Muscle of leg (tissue), 16 donors: ENCODE measurements at places on chromosomes 3 and 15. TPM values are rescaled to one million over a fixed set of nuclear protein-coding genes. Genes with fewer than 3 reads are reported as not detected.

GRCh38 chr3:158953131-158953530 is 151.3 kb downstream of the MFSD1 start:
- no peaks in the 10 kb centered on the region for H3K4me1 ChIP-seq
- H3K27ac ChIP-seq: no peak overlapping the region
- H3K27me3 ChIP-seq: no peaks in the 10 kb centered on the region
- DNase-seq: no peak

GRCh38 chr3:127789990-127790881 is 32.1 kb downstream of the MGLL start:
- no peaks in the 10 kb centered on the region for H3K36me3 ChIP-seq
- DNase-seq: no peak
- H3K4me1 ChIP-seq: peaks cover 66% of the 10 kb centered on the region
- no peak overlapping the region for H3K27ac ChIP-seq

DNA sequence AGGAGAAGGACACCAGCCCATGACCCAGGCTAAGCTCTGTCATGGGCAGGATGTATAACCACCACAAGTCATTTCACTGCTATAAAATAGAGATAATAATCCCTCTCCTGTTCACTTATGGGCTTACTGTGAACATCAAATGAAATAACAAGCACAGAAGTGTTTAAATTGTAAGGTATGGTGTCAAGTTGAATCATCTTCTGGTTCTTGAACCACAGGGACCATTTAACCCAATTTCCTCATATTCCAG is 44.3 kb upstream of the TLE3 start:
- DNase-seq: no peak
- H3K27ac ChIP-seq: no peak overlapping the region
- peaks cover 23% of the 10 kb centered on the region for H3K27me3 ChIP-seq
- H3K4me1 ChIP-seq: peaks cover 22% of the 10 kb centered on the region

GRCh38 chr3:47802734-47803479 is at the start of gene DHX30:
Gene DHX30, plus strand, starts transcription at chr3:47803138. Its CDS starts 7,546 bp downstream, at chr3:47810684.
- no peaks in the 10 kb centered on the region for H3K27me3 ChIP-seq
- peak within 1 kb of the TSS; percentile 88 for H3K4me3 ChIP-seq
- peak within 1 kb of the TSS; percentile 97 for H3K27ac ChIP-seq
- H3K36me3 ChIP-seq: peaks cover 19% of the 10 kb centered on the region

GRCh38 chr3:15601046-15601398 is 347 bp downstream of the HACL1 start:
- DNase-seq: no peak
- no peaks in the 10 kb centered on the region for H3K27me3 ChIP-seq
- peaks cover 9% of the 10 kb centered on the region for H3K4me1 ChIP-seq

- DNase-seq: peak; percentile 10
- H3K4me3 ChIP-seq: no peak overlapping the region
- H3K36me3 ChIP-seq: no peaks in the 10 kb centered on the region
- H3K4me1 ChIP-seq: no peaks in the 10 kb centered on the region
Measured at GRCh38 chr3:115272036-115272824, 125.1 kb upstream of the ZBTB20 start.

- DNase-seq: no peak
- no peaks in the 10 kb centered on the region for H3K36me3 ChIP-seq
- H3K4me3 ChIP-seq: no peak overlapping the region
- H3K27me3 ChIP-seq: no peaks in the 10 kb centered on the region
- peaks cover 2% of the 10 kb centered on the region for H3K4me1 ChIP-seq
Measured at GRCh38 chr3:27507515-27508266, 23.5 kb upstream of the SLC4A7 start.

DNA sequence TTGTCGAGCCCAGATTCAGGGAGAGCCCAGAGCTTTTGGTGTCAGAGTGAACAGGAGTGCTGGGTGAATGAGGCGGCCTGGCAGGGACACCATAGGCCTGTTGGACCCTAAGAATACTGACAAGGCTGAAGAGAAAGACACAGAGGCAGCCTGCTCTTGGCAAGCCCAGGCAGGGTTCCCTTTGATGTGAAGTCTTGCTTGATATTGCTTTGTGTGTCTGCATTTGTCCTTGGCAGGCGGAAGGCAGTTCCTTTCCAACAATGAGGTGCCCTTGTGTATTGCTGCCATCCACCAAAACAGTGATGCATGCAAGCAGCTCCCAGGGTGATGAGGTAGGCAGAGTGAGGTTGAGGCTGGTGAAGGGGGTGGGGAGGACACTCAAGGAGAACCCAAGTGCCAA is 152.7 kb upstream of the TSC22D2 start:
- no peaks in the 10 kb centered on the region for H3K36me3 ChIP-seq
- peak; percentile 46 for DNase-seq
- no peak overlapping the region for H3K27ac ChIP-seq

DNA sequence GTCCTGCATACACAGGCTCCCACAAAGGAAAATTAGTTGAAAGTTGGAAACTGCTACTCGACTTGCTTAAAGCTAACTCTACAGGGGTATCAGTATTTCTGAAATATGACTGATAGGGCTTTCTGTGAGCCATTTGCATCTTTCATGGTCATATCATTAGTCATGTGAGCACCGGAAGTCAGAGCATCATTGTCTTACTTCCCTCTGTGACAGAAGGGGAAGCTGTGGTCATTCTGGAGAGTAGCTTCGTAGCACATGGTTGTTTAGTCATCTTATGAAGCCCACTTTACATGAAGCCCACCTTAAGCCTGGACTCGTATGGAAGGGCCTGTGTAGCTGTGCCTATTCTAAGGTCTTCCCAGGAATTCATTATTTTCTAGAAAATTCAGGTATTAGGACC is 69.0 kb downstream of the COL6A5 start:
- no peak overlapping the region for H3K4me3 ChIP-seq
- no peaks in the 10 kb centered on the region for H3K36me3 ChIP-seq
- no peak overlapping the region for H3K27ac ChIP-seq
- DNase-seq: no peak
- H3K27me3 ChIP-seq: no peaks in the 10 kb centered on the region

- no peak overlapping the region for H3K27ac ChIP-seq
- DNase-seq: no peak
- peaks cover 4% of the 10 kb centered on the region for H3K4me1 ChIP-seq
- no peaks in the 10 kb centered on the region for H3K27me3 ChIP-seq
- H3K4me3 ChIP-seq: no peak overlapping the region
Measured at GRCh38 chr3:46096781-46097180, 69.5 kb upstream of the XCR1 start.

DNA sequence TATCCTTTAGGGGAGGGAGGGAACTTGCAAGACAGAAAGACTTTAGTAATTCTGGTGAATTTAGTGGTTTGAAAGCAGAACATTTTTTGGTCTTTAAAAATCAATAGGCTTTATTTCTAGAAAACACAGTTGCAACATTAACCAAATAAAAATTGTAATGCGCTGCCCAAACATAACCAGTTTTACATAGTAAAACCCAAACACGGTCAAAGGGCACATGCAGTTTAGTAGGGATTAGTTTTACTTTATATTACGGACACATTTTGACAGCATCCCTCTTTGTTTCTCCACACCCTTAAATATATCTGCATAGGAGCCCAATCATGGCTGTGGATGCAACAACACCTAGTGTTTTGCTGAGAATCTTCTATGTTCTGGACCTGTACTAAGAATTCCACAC is 156.7 kb downstream of the NR2F2 start:
- DNase-seq: no peak
- H3K27ac ChIP-seq: no peak overlapping the region
- no peaks in the 10 kb centered on the region for H3K36me3 ChIP-seq

GRCh38 chr15:40232625-40233070 is 6.2 kb upstream of the PAK6 start:
- DNase-seq: peak; percentile 31
- H3K27ac ChIP-seq: no peak overlapping the region
- H3K36me3 ChIP-seq: peaks cover 6% of the 10 kb centered on the region
- no peaks in the 10 kb centered on the region for H3K27me3 ChIP-seq
- no peak overlapping the region for H3K4me3 ChIP-seq

- H3K36me3 ChIP-seq: no peaks in the 10 kb centered on the region
- H3K27me3 ChIP-seq: peaks cover 13% of the 10 kb centered on the region
- DNase-seq: peak; percentile 85
- no peak overlapping the region for H3K27ac ChIP-seq
Measured at GRCh38 chr15:74950078-74950908, 6.3 kb downstream of the RPP25 start.

GRCh38 chr15:76340198-76340802 is 3.7 kb downstream of the ISL2 start:
- no peaks in the 10 kb centered on the region for H3K36me3 ChIP-seq
- DNase-seq: peak; percentile 67
- H3K27ac ChIP-seq: no peak overlapping the region
- peak overlapping the region; percentile 22 for H3K4me3 ChIP-seq

- H3K27ac ChIP-seq: no peak overlapping the region
- no peak overlapping the region for H3K4me3 ChIP-seq
- H3K27me3 ChIP-seq: no peaks in the 10 kb centered on the region
- DNase-seq: no peak
- H3K36me3 ChIP-seq: no peaks in the 10 kb centered on the region
Measured at GRCh38 chr15:63474810-63475316, 29.5 kb upstream of the USP3 start.

DNA sequence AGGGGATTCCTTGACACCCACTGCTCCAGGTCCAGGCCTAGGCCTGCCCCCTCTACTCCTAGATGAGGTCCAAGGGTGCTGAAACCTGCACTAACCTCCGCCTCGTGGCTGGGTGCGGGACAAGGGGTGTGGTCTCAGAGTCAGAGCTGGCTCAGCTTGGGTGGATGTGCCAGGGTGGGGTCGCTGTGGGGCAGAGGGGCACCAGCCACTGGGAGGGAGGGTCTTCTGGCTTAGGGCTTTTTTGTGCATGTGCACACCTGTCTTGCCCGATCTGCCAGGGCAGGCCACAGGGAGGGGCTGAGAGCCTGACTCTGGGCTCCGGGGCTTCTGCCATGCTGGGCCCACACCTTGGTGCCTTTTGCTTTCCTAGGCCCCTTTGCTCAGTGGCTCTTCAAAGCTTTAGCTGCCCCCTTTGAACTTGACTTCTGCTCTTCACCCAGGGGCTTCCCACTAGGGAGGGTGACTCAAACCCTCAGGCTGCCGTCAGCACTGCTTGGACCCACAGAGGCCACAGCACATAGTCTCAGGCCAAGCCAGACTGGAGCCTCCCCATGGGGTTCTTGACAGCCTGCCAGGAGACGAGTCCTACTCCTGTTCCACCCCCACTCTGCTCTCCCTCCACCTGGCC is 73.0 kb downstream of the KLF13 start:
- no peak overlapping the region for H3K4me3 ChIP-seq
- H3K36me3 ChIP-seq: no peaks in the 10 kb centered on the region
- no peak overlapping the region for H3K27ac ChIP-seq
- peaks cover 21% of the 10 kb centered on the region for H3K4me1 ChIP-seq
- DNase-seq: no peak

- H3K27me3 ChIP-seq: no peaks in the 10 kb centered on the region
- H3K4me1 ChIP-seq: peaks cover 3% of the 10 kb centered on the region
- no peaks in the 10 kb centered on the region for H3K36me3 ChIP-seq
Measured at GRCh38 chr15:39095218-39095879, 485.5 kb upstream of the THBS1 start.

CPNE9 gene
- 0.09 TPM for total RNA-seq

CYP11A1 gene
- total RNA-seq: 1.2 TPM

FAM107A gene
- 0.84 TPM for total RNA-seq

ACTRT3 gene
- total RNA-seq: 3.4 TPM

POPDC2 gene
- total RNA-seq: 16.1 TPM

SEC61A1 gene
- 105 TPM for total RNA-seq

BCL2A1 gene
- 0.35 TPM for total RNA-seq

PTPRG gene
- 45.7 TPM for total RNA-seq

CTXN2 gene
- total RNA-seq: not detected

SMCO1 gene
- total RNA-seq: 1.6 TPM
